ENCODE measurements at places on chromosomes 6 and 20.

- DNase-seq, result peak; percentile 25
Observed at GRCh38 chr20:3121271-3121911, 36.9 kb upstream of the AVP start.

GRCh38 chr6:152922706-152923105, 60.1 kb downstream of the FBXO5 start:
- DNase-seq, result no peak

- DNase-seq, result no peak
Observed at GRCh38 chr20:57316795-57317201, 12.8 kb upstream of the SPO11 start.

- no peak for DNase-seq
Observed at GRCh38 chr6:74946961-74947360, 258.9 kb downstream of the COL12A1 start.

DNA sequence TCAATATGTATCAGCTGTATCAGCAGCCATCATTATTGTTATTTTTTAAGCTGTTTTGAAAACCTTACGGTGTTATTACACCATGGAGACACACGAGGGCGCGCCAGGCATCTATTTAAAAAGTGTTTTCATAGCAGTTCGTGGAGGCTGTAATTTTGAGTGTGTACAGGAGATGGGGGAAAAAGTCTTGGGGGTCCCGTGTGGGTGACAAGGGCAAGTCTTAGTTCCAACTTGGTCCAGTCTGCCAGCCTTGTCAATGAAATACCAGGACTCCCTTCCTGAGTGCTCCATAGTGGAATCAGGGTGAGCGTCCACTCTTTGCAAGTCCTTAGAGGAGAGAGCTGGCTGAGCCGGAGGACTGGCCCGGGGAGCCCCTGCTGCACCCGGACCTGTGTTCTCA, 43.3 kb downstream of the SLC2A10 start:
- peak; percentile 36 for DNase-seq

GRCh38 chr6:2563635-2564034, 187.1 kb downstream of the MYLK4 start:
- DNase-seq, result no peak

GRCh38 chr6:155378724-155379123, 64.4 kb upstream of the TFB1M start:
- no peak for DNase-seq

DNA sequence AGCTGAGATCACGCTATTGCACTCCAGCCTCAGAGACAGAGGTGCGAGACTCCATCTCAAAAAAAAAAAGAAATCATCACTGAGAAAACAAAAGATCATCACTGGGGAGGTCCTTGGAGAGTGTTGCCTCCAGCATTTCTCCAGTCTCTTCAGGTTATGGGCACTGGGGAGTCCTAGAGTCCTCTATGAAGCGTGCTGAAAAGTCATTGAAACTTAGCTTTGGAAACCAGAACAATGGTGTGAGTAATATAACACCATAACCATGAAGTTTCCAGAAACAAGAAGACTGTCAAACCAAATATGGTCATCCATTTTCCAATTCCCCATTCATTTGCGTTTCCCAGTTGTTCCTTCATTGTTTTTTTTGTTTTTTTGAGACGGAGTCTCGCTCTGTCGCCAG, 13.7 kb downstream of the ARMC12 start:
- DNase-seq, result no peak

GRCh38 chr6:39962831-39963230, 28.6 kb upstream of the MOCS1 start:
- no peak for DNase-seq

- no peak for DNase-seq
Observed at GRCh38 chr6:744666-745353, 51.9 kb upstream of the EXOC2 start.

- DNase-seq, result peak; percentile 32
Observed at GRCh38 chr6:89818977-89819335, 638 bp downstream of the MDN1 start.

- DNase-seq, result no peak
Observed at GRCh38 chr6:129508477-129509145, 201.4 kb downstream of the ARHGAP18 start.

DNA sequence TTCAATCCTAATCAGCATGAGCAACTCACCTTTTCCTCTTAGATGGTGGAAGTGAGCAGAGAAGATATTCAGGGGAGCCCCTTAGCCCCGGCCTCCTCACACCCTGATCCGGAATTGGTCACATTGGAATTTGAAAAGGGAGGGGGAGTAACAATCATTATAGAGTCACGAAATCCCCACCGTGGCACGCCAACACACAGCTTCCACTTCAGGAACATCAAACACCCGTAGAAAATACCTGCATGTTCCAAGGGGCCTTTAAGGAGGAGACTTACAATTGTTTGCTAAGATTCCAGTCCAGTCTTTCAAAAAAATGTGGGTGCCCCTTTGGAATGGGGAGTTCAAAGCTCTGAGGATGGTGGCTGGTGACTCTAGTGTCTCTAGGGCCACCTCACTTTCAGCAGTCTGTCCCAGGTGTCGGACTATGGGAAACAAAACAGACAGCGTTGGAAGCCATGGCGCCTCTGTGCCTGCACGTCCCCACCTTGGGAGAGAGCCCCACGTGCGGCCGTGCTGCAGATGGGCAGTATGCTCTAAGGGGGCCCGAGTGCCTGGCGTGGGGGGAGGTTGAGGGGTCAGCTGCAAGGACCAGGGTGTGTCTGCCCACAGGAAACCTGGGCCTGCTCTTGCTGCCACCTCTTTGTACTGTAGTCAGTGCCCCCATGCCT, 2.4 kb downstream of the CD93 start:
- no peak for DNase-seq

DNA sequence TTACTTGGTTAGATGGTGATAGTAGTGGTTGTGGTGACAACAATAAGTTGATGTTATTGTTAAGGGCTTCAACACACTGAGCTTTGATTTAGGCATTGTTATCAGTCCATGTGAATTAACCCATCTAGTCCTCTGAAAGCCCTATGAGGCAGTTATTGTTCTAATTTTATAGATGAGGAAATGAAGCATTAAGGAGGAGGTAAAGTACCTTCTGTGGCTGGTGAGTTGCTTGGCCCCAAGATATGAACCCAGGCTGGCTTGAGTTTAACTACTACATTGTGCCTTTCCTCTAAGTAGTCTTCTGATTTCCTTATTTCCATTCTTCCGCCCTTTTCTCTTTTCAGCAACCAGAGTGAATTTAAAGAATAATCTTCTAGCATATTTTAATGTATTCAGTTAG, 81.7 kb downstream of the QKI start:
- no peak for DNase-seq

GRCh38 chr6:74749211-74750147, 456.4 kb downstream of the COL12A1 start:
- DNase-seq, result no peak

GRCh38 chr20:35561268-35561667, 19.4 kb downstream of the ERGIC3 start:
- DNase-seq, result no peak

DNA sequence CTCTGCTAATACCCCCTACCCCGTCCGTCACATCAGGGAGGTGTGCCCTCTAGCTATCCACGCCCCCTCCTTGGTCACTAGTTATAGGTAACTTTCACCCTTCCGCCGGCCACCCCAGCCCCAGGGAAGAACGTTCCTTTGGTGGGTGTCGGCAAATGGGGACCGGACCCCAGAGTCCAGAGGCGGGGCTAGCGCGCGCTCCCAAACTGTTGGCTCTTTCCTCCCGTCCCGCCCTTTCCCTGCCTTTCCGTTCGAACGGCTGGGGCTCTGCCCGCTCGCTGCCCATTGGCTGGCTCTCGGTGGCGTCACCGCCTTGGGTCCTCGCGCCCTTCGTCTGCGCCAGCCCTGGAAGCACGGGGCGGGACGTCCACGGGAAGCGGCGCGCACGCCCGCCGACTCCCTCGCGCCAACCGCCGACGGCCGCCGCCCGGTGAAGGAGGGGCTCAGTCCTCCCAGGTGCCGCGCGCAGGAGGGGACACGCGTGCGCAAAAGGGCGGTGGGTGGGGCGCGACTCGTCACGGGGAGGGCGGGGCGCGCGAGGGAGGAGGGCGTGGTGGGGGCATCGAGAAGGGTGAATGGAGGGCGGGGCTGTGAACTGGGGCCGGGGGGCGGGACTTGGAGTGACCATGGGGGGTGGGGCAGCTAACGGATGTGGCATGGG, 634 bp upstream of the PHF1 start:
- peak; percentile 89 for DNase-seq

DNA sequence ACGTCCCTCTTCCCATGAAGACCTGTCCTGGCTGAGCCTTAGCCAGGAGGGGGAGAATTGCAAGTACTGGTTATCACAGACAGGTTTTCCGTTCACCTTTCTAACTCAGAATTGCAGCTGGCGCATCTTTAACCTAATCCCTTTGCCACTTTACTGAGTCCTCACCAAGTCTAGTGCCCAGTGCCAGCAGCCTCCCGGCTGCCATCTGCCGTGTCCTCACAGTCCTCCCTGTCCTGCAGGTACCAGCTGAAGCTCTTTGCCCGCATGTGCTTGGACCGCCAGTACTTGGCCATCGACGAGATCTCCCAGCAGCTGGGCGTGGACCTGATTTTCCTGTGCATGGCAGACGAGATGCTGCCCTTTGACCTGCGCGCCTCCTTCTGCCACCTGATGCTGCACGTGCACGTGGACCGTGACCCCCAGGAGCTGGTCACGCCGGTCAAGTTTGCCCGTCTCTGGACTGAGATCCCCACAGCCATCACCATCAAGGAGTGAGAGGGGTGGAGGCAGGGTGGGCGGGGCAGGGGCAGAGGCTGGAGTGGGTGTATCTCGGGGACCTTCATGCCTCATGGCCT, 41.3 kb downstream of the UQCC2 start:
- DNase-seq, result no peak

DNA sequence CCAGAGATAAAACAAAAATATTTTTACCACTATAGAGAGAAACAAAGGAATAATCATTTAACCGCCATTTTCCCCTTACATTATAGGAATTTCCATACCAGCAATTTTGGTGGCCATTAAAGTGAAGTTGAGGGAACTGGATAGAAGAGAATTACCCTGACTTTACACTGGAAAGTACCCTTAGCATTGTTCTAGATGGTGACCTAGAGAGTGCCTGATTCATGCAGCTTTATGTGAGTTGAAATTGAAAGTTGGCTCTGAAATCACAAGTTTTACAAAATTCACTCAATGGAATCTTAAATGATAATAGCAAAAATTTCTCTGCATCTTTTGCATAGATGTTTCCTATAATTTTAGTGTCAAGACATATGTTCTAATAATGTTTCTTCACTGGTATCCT, 55.7 kb upstream of the PREP start:
- no peak for DNase-seq

- DNase-seq, result no peak
Observed at GRCh38 chr6:138685257-138685656, 88.3 kb upstream of the CCDC28A start.

DNA sequence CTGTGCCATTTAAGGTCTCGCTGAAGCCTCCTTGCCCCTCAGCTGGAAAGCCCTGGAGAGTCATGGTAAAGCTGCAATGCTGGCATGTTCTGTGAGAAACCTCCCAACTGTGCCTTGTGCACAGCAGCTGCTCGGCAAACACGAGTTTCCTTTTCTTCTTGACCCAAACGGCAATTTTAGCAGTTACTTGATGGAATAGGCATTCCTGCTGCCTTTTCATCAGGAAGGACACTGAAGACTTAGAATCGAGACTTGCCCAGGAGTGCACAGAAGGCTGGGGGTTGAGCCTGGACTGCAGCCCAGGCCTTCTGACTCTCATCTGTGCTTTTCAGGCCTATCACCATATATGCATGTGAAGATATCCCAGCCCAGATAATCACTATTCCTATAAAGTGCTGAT, 28.7 kb upstream of the CLDN20 start:
- no peak for DNase-seq

DNA sequence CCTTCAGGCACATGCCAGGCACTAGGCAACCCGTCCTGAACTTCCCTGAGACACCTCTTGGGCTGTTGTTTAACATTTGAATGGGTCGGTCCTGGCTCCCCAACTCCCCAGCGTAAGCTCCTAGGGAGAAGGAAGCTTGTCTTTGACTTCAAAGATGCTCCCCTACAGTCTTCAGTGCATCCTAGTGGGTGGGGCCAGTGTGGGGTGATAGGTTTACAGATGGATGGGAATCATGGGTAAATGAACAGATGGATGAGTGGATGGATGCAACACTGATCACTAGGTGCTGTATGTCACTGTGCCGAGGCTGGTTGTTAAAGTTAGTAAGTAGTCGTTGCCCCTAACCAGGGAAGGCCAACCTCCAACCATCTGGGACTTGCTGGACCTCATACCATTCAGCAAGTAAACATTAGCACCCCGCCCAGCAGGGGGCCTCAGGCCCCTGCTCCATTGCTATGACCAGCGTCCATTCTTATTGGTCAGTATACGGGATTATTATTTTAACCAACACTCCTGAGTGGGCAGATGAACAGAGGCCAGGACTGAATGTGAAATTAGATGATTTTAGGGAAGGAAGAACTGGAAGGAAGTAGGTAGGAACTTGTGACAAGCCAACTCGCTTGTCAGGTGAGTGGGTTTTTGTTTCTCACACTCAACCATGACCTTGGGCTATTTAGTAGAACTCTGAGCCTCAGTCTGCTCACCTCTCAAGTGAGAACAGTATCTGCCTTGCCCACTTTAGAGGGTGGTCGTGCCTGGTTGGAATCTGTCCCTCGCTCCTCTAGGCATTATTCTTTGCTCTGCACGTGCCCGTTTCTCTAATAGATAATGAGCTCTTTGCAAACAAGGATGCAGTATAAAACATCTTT, 82.9 kb upstream of the FOXP4 start:
- DNase-seq, result no peak

DNA sequence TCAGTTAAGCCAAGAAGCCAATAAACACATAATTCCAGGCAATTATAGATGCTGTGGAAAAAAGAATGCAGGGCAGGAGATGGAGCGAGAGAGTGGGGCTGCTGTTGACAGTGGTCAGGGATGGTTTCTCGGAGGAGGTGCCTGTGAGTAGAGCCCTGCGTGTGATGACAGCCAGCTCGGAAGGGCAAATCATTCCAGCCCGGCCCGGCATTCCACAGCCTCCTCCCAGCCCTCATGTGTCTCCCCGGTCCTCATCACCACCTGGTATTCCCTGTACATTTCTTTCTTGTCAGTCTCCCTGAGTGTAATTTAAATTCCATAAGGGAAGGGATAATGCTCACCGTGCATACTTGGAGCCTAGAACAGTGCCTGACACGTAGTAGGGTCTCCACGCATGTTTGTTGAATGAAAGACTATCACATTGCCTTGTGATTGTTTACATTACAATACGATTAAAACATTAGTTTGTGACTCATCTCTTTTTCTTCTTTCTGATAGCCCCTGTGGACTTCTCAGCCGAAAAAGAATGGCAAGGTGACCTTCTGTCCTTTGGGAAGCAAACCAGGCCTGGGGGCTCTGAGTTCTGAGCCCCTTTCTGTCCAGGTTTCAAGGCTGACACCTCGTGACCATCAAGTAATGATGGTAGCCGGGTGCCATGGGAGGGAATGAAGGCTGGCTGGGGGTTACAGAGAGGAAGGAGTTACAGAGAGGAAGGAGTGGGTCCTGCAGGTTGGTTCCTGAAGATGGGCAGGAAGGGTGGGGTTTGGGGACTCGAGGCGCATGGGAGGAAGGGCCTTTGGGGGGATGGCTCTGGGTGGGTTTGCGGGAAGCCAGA, 379.5 kb upstream of the SULF2 start:
- DNase-seq, result no peak

All from thymus (tissue), 14 donors.